ENCODE measurements at places on chromosomes 16 and 17. TPM values are rescaled to one million over a fixed set of nuclear protein-coding genes. Genes with fewer than 3 reads are reported as not detected.

KRT33A gene
- not detected for total RNA-seq

STX4 gene
- total RNA-seq: 23.4 TPM

TEKT3 gene
- 0.54 TPM for total RNA-seq

FBF1 gene
- total RNA-seq: 110 TPM

LRRC37A gene
- 11.5 TPM for total RNA-seq

CDH11 gene
- 2.6 TPM for total RNA-seq

BRICD5 gene
- total RNA-seq: 30.2 TPM

- no peak for DNase-seq
These were observed 176.7 kb downstream of the SOX9 start for GRCh38 chr17:72297326-72298115.

DNA sequence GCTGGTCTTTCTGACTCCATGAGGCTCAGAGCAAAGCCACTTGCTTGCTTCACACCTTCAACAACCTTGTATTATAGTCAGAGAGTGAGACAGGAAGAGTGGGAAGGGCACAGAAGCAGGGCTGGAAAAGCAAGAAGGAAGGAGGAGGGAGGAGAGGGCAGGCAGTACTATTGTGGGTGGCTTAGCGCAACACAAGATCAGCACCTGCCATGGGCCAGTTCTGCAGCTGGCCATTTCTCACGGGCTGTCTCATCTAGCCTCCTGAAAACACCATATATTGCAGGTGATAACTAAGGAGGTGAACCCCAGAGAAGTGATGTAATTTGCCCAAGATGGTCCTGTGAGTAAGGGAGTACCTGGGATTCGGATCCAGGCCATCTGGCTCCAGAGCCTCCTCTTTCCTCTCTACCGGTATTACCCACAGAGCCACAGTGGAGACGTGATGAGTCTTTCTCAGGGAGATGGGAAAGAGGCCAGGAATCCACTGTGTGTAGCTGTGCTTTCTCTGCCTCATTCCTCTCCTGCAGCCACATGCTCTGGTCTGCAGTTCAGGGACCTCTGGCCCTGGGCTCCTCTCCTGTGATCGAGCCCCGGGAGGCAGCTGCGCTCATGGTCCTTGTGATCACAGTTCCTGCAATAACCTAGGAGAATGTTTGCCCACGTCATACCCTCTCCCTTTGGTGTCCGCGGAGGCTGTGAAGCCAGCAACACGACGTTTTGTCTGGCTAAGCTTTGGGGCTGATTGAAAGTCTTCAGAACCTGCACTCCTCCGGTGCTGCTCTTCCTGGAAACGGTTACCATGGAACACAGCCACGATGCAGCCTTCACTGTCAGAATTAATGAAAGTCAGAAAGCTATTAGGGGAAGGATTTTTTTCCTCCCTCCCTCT, 178.1 kb upstream of the CCL2 start:
- DNase-seq: no peak

DNA sequence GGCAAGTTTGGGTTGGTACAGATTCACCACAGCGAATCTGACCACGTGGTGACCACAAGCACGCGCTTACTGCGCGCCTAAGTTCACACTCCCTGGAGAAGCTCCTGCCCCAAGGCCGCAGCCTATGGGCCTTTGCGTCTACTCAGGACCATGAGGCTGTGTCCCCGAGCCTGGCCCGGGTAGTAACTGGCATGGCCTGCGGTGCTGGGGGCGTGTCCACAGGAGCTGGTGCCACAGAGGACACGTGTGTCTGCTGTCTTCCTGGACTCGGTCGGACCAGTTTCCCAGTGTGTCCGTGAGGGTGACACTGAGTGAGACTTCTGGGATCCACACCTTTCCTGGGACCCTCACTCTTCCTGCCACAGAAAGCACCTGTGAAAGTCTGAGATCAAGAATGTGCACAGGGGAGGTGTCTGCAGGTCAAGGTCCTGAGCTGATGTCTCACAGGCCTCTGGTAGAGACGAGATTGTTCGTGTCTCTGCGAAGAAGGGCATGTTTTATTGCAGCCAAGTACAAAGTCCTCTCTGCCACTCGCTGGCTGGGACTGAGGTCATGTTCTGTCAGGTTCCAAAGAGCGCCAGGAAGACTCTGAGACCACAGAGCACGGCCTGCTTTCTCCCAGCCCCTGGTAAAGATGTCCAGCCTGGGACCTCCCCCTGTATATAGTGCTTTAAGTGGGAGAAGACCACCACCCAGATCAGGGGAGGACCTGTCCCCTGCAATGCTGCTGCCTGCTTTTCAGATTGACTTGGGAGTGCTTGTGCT, 25.2 kb upstream of the CAPN15 start:
- DNase-seq: no peak

GRCh38 chr17:44970136-44970741, 2.1 kb upstream of the C1QL1 start:
- DNase-seq: peak; percentile 39

GRCh38 chr17:57875290-57876022, 25.6 kb upstream of the MRPS23 start:
- DNase-seq: peak; percentile 70

- DNase-seq: no peak
These were observed 3.1 kb downstream of the EPX start for GRCh38 chr17:58195518-58196123.

DNA sequence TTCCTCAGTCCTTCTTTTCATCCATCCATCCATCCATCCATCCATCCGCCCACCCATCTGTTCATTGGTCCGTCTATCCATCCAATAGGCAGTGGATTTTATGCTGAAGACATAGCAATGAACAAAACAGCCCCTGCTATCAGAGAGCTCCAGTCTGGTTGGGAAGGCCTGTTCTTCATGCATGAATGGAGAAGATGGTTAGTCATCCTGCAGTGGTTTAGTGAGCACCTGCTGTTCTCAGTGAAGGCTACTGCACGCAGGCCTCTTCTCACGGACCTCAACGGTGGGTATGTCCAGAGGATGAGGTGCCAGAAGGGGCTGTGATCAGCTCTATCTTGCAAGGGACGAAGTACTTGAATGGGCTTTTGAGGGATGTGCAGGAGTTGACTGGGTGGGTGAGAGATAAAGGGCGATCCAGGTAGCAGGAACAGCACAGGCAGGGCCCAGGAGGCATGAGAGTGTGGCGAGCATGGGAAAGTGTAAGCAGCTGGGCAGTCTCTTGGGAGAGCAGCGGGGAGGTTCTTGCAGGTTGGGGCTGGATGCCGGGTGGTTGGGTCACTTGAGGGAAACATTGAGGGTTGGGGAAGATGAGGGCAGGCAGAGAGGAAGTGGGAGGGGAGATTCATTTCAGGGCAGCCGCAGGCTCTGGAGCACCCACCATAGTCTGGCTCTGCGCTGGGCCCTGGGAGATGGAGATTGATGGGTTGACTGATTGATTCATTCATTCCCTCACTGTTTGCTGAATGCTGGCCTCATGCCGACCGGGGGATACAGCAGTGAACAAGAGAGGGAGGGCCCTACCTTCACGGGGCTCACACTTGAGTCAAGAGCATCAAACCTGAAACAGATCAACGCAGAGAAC, 115.0 kb upstream of the CIBAR2 start:
- no peak for DNase-seq

DNA sequence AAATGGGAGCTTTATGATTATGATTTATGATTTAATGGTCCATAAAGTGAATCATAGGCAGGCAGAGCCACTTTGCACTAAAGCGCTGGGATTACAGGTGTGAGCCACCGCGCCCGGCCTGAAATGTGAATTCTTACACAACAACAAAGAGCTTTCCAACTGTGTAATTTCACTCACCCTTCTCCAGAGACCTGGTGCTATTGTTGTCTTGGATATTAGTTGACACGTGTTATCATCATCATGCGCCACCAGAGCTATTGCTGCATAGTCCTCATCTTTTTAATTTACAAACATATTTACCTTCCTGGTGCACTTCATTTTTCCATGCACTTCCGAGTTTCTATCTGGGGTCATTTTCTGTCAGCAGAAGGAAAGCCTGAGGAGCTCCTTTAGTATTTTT, 4.8 kb upstream of the UTS2R start:
- no peak for DNase-seq

GRCh38 chr17:82734987-82735866, at the start of gene FN3K:
Gene FN3K (plus strand): TSS chr17:82735615. CDS start chr17:82735637, 22 bp downstream.
- peak; percentile 79 for DNase-seq

DNA sequence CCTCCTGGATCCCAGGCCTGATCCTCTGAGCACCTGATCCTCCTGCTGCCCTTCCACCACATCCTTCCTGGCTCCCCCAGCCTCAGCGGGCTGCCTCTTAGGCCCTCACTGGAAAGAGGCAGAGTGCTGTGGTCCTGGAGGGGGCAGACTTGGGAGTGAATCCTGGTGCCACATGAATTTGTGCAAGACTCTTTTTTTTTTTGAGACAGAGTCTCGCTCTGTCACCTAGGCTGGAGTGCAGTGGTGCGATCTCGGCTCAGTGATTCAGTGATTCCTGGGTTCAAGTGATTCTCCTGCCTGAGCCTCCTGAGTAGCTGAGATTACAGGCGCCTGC, 3.1 kb downstream of the GHDC start:
- DNase-seq: no peak

DNA sequence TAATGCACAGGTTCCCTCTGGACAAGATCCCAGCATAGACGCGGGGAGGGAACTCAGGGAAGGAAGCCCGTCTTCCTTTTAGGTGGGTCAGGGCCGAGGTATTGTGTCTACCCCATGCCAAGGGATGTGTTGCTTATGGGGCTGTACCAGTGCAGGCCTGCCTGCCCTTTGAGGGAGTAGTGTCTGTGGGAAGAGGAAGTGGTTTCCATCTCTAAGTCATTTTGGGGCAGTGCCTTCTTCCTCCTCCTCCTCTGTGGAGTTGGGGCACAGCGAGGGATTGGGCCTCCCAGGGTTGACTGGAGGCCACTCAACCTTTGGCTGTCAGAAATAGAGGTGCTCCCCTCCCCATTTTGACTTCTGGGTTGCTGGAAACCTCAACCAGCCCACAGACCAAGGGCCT, 26.5 kb downstream of the GJD3 start:
- no peak for DNase-seq

DNA sequence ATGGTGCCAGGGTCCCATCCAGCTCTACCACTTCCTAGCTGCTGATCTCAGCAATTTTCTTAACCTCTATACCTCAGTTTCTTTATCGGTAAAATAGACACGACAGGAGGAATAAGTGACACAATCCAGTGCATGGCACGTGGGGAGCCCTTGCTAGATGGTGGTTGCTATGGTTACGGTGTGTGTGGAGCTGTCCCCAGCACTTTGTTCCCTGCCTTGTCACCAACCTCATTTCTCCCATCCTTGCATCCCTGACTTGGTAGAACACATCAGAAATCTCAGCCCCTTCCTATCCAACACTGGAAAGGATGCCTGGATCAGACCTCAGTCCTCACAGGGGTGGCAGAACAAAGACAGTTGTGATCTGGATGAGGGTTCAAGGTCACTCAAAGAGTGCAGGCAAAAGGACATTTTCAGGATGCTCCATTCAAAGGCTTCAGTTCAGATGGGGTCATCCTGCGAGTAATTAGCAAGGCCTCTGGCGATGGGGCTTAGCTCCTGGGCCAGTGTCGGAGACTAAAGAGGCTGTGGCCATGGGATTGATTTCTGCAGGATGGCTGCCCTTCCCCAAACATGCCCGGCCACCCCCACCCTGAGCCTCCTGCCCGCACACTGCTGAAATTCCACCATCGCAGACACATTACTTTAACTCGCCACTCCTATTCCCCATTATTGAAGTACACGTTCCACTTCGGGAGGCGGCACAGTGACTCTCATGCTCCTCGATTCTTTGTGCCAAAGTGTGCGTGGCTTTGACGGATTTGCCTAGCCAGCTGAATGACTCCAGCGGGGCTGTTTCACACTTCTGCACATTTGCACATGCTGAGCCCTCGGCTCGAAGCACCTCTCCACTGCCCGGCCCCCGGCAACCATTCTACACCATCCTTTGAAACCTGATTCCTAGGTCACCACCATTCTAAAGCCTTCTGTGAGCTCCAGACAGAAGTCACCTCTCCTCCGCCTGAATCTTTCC, 40.3 kb downstream of the WNT3 start:
- DNase-seq: no peak

DNA sequence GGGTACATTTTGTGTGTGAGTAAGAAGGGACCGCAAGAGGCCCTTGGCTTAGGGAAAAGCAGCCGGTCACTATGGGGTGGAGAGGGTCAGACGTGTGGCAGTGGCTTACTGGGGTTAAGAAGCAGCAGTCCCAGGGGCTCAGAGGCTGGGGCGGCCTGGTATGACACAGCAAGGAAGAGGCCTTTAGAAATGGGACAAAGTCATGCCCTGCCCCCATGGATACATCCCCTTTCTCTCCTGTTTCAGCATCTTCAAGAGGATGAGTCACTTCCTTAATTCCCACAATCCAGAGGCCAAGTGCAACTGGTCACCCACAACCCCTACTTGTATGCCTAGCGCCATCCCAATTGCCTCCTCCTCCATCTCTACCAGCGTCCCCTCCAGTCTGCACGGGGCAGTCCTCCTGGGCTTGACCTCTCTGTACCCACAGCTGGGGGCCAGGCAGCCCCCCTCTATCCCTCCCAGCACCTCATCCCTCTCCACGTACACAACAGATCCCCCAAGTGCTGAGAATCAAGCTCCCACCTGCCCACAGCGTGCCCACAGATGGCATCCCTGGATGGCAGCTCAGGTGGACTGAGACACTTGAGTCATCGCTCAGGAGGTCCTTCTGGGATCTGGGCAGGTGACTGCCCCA, 6.9 kb upstream of the EFTUD2 start:
- no peak for DNase-seq

GRCh38 chr16:81717662-81718189, 61.4 kb upstream of the PLCG2 start:
- no peak for DNase-seq

DNA sequence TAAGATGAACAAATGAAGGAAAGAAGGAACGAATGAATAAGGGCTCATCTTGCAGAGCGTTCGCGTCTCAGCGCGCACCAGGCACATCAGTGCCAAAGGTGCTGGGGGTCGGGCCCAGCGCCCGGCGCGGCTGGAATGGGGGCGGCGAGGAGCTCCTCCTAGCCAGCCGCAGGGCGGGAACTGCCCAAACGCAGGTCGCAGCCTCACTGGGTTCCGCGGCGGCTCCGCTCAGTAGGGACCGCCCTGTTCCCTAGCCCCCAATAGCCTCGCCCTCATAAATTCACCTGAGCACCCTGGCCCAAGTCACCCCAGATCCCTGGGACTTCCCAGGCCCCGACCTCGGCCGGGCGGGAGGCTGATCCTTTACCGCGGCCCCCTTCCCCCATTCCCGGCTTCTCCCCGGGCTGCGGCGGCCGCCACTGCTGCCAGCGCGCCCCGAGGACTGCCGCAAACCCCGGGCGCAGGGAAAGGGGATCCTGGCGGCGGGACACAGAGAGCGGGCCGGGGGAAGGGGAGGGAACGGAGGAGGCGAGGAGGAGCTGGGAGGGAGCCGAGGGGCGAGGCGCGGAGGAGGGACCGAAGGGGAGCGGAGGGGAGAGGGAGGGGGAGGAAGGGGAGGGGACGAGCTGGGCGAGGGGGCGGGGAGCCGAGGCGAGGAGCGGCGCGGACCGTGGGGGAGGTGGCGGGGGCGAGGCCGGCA, 377 bp upstream of the CRHR1 start:
- peak; percentile 68 for DNase-seq

DNA sequence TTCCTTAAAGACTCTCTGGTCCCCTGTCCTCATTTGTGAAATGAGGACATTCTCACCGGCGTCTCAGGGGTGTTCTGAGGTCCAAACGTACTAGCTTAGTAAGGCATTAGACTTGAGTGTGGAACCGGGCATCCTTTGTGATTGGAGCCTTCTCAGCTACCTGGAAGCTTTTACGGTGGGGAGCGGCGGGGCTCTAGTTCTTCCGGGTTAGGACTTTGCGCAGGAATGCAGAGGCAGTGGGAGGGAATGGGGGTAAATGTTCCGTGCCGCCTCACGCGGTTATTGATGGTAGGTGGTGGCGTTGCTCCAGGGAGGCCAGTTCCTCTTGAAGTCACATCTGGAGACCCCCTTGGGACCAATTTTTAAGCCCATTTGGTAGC, 113.6 kb downstream of the SNX29 start:
- DNase-seq: no peak

Measured in glutamatergic neuron (in vitro differentiated cells).